ENCODE measurements at places on chromosomes 13 and 19.

DNA sequence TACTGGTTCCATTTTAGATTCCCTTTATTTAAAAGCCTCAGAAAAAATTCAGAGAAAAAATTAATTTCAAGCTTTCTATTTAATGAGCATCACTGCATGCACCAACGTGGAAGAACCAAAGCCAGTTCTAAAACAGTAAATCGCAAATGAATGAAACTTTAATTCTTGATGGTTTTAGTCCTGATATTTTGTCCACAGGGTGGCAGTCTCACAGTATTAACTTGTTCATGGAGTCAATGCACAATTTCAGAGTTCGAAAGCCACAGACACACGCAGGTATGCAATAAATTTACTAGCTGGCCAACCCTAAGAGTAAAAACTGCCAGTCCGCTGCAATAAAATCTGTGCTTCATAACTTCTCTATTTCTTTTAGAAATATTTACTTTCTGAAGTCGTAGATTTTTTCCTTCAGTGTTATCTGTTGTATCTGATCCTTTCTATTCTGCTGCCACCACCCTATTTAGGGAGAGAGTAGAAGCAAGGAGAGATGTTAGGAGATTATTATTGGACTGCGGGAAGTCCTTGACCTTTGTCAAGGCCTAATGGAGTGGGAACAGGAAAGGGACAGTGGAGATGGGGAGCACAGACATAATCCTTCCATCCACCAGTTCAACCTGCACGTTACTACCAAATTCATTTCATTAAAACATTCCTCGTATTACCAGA, 7.0 kb upstream of the WBP4 start:
- peak; percentile 79 for DNase-seq

- no peak for DNase-seq
Measured at GRCh38 chr13:20054586-20054985, 96.1 kb downstream of the ZMYM2 start.

GRCh38 chr13:63700350-63700749, 2284.7 kb upstream of the PCDH20 start:
- no peak for DNase-seq

DNA sequence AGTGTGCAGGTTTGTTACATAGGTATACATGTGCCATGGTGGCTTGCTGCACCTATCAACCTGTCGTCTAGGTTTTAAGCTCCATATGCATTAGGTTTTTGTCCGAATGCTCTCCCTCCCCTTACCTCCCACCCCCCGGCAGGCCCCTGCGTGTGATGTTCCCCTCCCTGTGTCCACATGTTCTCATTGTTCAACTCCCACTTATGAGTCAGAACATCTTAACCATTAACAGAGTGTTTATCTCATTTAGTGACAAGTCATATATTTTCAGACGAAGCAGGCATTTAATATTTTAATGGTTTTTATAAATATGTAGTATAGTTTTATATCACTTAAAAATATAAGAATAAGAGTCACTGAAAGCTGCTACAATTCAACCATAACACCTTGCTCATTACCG, 780.5 kb upstream of the ARGLU1 start:
- peak; percentile 40 for DNase-seq

GRCh38 chr19:46823049-46823448, 27.6 kb downstream of the AP2S1 start:
- DNase-seq = no peak

DNA sequence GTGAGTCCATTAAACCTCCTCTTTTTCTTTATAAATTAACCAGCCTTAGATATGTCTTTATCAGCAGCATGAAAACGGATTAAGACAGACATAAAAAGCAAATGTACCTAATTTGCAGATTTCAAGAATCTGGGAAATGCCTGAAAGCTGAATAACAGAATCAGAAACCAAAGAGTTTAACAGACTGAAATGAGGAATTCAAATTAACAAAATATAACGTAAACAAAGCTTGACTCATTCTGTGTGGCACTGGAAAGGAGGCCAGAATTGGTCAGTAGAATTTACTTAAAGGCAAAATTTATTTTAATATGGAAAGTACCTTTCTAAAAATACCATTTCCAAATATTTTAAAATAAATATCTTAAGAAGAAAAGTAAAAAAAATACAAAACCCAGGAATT, 540.6 kb upstream of the HTR2A start:
- no peak for DNase-seq

DNA sequence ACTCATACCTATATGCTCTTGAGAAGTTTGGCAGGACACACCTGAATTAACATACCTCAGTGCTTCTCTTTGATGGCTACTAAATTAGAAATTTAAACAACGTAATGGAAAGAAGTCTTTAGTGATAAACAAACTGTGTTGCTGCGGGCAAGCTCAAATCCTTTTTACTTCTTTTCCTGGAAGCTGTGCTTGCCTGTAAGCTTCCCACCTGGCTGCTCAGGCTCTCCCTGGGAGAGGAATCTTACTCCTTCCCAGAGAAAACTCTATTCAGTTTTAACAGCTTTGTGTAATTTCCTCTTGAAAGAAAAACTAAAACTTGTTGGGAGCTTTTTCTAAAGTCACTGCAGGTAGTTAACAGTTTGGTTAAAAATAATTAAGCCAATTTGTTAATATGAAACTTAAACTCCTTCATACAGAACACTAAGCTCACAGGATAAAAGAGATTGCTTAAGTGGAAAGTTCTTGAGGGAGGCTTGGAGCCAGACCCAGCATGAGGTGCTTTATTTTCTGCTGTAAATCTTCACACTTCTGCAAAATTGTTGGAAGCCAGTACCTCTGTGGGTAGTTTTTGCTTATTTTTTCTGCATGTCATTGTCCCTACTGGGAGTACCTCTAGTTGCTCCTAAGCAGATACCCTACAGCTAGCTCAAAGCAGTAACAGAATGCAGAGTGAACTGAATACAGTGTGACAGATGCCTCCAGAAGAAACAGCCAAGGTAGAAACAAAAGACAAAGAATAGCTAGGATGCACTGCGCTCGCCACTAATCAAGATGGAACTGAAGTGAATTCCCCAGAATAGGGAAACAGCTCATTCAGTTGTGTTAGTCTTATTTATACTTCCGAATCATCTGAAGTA, 1253.0 kb downstream of the PCDH17 start:
- no peak for DNase-seq

DNA sequence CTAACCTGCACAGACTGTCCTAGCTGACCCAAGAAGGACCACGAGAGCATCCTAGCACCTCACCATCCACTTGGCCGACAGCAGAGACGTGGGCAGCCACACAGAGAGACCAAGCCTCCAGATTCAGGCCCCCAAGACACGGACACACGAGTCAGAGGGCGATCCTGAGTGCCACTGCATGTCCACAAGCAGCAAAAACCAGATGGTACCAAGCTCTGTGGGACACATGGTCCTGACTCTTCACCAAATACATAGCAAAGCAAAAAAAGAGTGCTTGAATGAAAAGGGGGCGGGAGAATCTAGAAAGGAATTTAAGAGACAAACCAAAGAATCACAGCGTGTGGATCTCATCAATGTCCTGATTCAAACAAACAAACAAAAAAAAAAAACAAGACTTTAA, 45.2 kb downstream of the MLLT1 start:
- DNase-seq = no peak

GRCh38 chr13:76024151-76024550, 388.0 kb downstream of the LMO7 start:
- no peak for DNase-seq
